ENCODE measurements at places on chromosomes 4 and X. TPM values are rescaled to one million over a fixed set of nuclear protein-coding genes. Genes with fewer than 3 reads are reported as not detected.

SPANXA2 gene
- 0.23 TPM for total RNA-seq

PRDX4 gene
- 267 TPM for total RNA-seq

CWH43 gene
- total RNA-seq = not detected

SLAIN2 gene
- total RNA-seq = 25.0 TPM

DBET gene
- not detected for total RNA-seq

AWAT1 gene
- total RNA-seq = not detected

ERAS gene
- 0.19 TPM for total RNA-seq

DUX4 gene
- total RNA-seq = not detected

ZCCHC12 gene
- 0.26 TPM for total RNA-seq

MAOB gene
- total RNA-seq = not detected

L1CAM gene
- total RNA-seq = 21.7 TPM

ODAPH gene
- total RNA-seq = not detected

ADH7 gene
- not detected for total RNA-seq

ARX gene
- total RNA-seq = 0.49 TPM

SPANXA1 gene
- total RNA-seq = not detected

GSX2 gene
- total RNA-seq = not detected

ITIH6 gene
- total RNA-seq = not detected

FAM149A gene
- total RNA-seq = 0.98 TPM

IL21 gene
- total RNA-seq = not detected

VAMP7 gene
- 29.6 TPM for total RNA-seq

MAGEA4 gene
- total RNA-seq = not detected

TGIF2LX gene
- not detected for total RNA-seq

RASL11B gene
- 0.14 TPM for total RNA-seq

MTM1 gene
- total RNA-seq = 6.4 TPM

MCF2 gene
- not detected for total RNA-seq

MAOA gene
- 0.40 TPM for total RNA-seq

SRPK3 gene
- total RNA-seq = not detected

XIAP gene
- 23.4 TPM for total RNA-seq

XG gene
- not detected for total RNA-seq

GPR82 gene
- not detected for total RNA-seq

All from A549 treated with ZK216348 at 1 μM for 4 hours (cell line).